GM12878 (cell line): ENCODE measurements at places on chromosomes 5 and 9. TPM values are rescaled to one million over a fixed set of nuclear protein-coding genes. Genes with fewer than 3 reads are reported as not detected.

DNA sequence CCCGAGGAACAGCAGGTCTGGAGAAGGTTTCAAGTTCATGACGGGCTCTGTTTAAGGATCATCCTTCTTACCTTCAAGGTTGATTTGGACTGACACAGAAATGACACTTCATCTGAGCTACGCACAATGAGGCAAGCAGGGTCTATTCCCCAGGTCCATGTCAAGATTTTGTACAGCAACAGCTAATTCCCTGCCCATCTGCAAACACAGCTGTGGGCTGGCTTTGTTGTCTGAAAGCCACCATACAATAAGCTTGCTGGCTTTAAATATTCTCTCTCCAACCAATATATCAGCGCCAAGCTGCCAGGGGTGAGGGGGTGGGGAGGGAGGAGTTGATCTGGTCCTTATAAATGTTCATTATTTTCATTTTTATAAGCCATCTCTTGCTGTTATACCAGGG lies 92.0 kb downstream of the OTULIN start:
- DNase-seq: no peak

DNA sequence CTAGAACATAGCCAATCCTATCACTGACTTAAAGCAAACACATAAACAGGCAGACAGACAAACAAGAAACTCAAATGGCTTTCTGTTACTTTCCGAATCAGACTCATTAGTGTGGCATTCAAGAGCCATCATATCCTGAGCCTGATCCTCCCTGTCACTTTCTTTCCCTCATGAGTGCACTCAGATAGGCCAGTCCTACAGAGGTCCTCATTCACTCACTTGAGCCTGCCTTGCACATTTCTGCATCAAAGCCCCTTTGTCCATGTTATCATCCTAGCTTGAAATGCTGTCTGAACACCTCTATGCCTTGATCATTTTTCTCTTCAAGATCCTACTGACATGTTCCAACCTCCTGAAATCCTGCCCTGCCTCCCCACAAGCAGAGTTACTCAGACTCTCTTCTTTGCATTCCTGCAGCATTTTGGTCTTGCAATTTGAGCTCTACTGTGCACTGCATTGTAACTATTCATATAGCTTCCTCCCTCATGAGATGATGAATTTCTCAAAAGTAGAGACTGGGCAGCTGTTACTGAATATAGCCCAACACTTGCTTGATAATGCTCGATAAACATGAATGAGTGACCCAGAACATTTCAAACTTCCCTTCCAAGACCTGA lies 126.9 kb downstream of the PALM2AKAP2 start:
- DNase-seq: no peak

DNA sequence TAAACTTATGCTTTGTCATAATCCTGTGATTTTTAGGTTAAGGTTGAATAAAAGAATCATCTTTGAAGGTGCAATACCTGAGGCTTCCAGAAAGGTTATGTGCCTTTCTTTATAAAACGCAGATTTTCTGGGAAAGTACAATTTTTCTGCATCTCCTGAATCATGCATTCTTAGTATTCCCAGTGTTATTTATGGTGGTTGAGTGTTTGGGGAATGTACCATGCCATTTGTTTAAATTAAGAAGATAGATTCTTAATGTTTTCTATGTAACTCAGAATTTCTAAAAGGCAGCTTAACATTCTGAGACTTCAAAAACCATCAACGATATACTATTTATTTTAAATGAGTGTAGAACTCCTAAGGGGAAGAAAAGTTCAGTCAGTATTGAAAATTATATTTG lies 108.1 kb upstream of the FBN2 start:
- no peak for DNase-seq

- no peak for DNase-seq
Observed at GRCh38 chr5:172931001-172931536, 28.2 kb upstream of the RPL26L1 start.

- no peak for DNase-seq
Observed at GRCh38 chr5:149254506-149254905, 17.2 kb upstream of the AFAP1L1 start.

- no peak for DNase-seq
Observed at GRCh38 chr9:108978205-108978604, 35.1 kb downstream of the CTNNAL1 start.

- DNase-seq: no peak
Observed at GRCh38 chr5:136409000-136409399, 43.7 kb upstream of the TRPC7 start.

DNA sequence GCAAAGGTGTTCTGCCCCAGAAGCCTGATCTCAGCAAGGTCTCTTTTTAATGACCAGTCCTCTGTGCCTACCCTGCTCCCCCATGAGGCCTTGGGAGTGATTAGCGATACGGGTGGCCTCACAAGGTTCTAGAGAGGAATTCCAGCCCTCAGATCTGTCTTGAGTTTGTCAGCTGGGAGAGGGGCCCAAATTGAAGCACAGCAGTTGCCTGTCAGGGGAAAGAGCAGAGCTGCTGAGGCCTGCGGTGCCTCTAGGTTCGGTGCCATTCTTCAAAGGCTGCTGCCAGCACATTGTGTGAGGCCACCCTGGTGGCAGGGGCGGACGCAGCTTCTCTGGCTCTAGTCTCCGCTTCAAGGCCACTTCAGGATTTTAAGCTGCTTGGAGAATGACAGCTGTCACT lies 85.7 kb upstream of the GRIA1 start:
- DNase-seq: no peak

DNA sequence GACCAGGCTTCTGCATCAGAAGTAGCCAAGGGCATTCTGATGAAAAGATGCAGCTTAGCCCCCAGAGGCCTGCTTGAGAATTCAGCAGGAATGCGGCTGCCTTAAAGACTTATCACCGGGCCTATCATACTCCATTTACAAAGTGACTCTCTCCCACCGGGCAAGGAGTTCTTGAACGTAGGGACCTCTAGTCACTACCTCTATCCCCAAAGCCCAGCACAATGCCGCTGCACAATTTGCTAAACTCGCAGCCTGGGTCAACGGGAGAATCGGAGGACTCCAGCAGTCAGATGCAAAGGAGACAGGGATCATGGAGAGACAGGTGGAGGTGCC lies 661 bp downstream of the PDCL start:
- DNase-seq: no peak

DNA sequence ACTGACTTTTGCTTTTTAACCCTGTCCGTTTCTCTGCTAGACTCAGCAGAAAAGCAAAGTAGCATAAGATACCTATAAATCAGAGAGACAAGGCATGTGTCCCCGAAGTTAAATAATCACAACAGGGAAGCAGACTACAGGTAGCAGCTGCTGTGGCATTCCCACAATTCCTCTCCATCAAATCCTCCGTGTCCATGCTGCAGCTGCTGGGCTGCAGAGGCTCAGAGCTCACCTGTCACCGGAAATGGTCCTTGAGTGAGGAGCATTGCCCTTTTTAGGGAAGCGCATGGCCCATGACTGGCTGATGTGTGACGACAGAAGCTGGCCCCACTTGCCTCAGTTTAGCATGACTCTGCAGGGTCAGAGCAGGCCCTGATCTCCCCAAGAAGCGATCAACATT lies 125.0 kb downstream of the MSX2 start:
- no peak for DNase-seq

DNA sequence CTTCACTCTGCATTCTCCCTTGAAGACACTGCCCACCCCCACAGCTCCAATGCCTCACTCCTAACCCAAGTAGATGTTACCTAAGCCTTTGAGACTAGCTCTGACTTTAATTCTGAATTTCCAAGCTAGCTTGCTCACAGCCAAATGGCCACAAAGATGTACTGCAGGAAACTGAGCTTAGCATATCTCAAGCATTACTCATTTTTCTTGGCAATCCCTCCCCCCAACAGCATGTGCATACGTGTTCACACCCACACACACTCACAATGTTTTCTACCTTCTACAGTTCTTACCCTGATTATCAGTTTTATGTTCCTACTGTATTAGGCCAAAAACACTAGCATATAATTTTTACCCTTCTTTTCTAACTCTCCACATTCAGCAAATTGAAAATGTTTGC lies 13.7 kb upstream of the GRIA1 start:
- no peak for DNase-seq

DNA sequence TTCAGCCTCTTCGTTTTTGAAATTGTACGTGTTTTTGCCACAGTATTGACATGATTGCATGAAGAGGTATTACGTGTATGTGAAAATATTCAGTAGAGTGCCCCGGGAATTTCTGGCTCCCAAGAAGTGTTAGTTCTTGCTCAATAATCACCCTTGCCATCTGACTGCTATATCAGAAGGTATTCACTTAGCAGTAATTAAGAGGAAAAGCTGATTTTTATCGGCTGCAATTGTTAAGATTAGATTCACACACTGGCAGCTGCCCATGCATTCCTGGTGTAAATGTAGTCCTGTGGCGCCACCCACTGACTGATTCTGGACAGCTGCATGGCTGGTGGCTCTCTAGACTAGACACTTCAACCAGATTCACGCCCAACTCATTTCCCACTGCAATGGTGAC lies 440.1 kb upstream of the ADAMTS16 start:
- DNase-seq: no peak

DNA sequence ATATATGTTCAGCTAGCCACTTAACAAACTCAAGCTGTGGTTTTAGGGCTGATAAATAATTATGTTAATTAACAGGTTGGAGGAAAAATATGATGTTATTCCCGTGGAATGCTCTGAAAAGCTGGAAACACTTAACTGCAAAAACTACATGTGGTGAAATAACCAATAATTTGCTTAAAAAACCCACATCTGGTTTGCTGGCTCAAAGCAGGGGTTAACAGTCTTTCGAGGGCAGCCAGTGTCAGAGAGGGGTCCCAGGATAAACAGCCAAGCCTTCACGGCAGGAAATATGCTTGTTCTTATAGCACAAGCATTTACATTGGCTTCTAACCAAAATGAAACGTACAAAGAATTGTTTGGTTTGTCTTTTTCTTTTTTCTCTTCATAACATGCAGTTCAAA lies 254.0 kb upstream of the GAS1 start:
- DNase-seq: no peak

DNA sequence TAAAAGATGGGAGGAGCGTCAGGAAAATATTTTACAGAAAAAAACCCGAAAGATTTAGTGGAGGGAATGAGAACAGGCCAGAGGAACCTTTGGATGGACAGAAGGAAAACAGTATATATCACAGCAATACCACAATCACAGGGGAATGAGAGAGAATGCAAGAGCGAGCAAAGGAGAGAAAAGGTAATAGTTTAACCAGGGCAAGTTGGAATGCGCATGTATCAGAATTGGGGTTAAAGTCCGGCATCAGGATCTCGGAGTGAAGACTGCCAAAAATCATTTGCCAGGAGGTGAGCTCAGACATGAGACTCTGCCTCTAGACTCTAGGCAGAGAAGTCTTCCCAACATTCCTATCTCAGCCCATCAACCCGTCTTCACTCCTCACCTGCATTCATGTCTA lies 36.8 kb downstream of the PCDHGC5 start:
- DNase-seq: no peak

DNA sequence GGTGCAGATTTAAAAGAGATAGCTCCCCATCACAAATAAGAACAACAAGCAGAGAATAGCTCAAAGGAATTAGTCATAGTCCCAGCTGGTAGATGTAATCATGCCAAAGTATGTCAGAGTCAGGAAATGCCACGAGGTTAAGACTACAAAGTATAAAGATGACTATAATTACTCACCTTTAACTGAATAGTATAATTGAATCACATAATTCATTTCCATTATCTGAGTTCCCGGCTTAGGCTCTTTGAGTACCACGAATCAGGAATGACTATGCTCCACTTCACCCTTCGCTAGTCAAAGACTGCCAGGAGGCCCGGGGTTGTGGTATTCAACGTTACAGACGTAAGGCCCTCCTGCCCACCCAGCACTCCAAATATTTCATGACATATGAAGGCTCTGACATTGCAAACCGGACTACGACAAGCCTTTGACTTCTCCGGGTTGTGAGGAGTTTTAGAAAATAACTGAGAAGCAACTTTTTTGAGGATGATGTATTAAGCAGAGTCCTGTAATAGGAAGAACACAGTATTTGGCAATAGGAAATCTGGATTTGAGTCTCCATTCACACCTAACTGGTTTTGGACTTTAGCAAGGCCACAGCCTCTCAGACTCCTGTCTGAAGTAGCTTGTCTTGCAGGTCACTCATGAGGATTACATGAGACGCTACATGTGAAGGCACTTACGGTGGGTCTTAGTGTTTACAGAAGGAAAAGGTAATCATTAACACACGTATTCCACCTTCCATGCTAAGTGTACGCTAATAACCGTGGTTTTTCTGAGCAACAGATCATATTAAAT lies 64.6 kb downstream of the ENC1 start:
- DNase-seq: no peak

DNA sequence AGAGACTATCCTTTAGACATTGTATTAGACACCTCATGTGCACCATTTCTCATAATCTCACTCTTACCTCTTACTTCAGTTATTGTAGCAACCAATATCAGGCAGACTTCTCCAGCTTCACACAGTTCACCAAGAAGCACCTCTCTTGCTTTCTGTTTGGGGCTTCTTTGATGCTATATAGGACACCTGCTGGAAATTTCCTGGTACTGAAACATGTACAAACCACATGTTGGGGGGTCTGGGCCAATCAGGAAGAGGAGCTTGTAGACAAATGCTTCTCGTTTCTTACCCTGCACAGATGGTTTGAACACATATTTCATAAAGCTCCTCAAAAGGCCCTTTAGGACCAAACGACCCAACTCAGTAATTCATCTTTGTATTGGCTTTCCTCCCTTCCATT lies 212.1 kb downstream of the IZUMO3 start:
- no peak for DNase-seq

DNA sequence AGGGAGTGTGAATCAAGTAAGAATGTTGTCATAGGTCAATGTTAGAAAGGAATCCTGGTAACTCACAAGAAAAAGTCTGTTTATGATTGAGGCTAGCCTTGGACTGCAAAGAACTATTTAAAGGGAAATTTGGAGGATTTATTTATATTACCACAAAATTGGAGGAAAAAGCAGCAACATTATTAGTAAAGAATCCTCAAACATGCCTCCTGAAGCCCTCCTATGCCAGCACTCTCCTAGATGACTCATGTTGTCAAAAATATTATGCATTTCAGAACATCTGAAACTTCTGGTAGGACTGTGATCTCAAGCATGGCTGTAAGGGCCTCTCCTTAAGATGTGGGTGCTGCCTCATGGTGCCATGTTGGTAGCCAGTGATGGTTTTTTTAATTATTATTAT lies 628.5 kb downstream of the CHSY3 start:
- DNase-seq: no peak

- DNase-seq: no peak
Observed at GRCh38 chr5:68224509-68225187, 9.1 kb downstream of the PIK3R1 start.

DNA sequence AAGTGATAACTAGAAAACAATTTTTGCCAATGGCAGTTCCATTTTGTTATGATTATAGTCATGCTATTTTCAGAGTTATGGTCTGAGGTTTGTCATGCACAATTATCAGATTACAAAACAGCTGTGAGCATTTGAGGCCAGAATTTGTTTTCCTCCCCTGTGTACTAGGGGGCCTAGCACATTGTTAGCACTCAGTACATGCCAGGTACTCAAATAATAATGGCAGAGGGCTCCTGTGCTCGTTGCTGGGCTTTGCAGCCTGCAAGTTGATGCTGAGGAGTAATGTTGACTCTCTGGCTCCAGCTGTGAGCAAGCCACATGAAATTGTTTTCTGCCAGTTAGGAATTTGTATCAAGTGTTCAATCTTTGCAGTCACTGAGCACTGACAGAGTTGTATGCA lies 6.9 kb downstream of the DNAI1 start:
- DNase-seq: no peak

ACER2 gene
- 2.3 and 3.1 TPM in 2 replicates for total RNA-seq

DND1 gene
- 1.8 and 2.6 TPM in 2 replicates for total RNA-seq

EGFLAM gene
- total RNA-seq: not detected in 2 replicates

HAVCR1 gene
- not detected in 2 replicates for total RNA-seq

PPIC gene
- 0.21 TPM in 1 of 2 replicates, not detected in the other for total RNA-seq

SPATA31D4 gene
- not detected in 2 replicates for total RNA-seq

CTXN3 gene
- total RNA-seq: not detected in 2 replicates

ARL14EPL gene
- total RNA-seq: not detected in 2 replicates

RRAGA gene
- 41.4 and 44.5 TPM in 2 replicates for total RNA-seq
